ENCODE measurements at places on chromosomes 7 and 10.

GRCh38 chr7:111198255-111198654 is 107.3 kb downstream of the LRRN3 start:
- no peak for DNase-seq

- no peak for DNase-seq
Observed at GRCh38 chr10:117956972-117957371, 89.8 kb downstream of the RAB11FIP2 start.

DNA sequence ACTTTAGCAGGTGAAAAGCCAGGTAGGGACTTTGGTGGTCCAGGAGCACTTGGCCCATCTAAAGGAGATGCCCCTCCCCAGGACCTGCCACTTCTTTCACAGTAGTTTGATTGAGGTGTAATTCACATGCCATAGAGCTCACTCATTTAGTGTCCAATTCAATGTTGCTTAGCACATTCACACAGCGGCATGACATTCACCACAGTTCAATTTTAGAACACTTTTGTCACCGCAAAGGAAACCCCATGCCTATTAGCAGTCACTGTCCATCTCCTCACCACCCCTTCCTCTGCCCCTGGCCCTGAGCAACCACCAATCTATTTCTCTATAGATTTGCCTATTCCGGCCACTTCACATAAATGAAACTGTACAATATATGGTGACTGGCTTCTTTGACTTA is 211.6 kb upstream of the ZMIZ1 start:
- no peak for DNase-seq

GRCh38 chr7:94042381-94042780 is 38.2 kb upstream of the BET1 start:
- DNase-seq: no peak

DNA sequence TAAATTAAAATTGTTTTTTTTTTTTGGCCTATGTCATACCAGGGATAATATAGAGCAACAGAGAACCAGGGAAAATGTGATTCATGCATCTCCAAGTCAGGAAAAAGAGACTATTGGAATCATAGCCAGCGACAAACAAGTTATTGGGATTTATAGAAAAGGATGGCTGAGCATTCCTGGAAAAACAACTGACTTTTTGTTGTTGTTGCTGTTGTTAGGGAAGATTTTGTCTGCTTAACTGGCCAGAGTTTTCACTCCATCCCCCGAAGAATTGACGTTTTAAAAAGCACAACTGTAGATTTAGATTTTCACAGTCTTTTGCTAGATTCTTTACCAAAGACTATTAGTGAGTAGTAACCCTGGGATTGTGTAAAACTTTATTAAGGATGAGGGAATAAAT is 112.4 kb downstream of the TBXAS1 start:
- no peak for DNase-seq

- DNase-seq: no peak
Observed at GRCh38 chr10:15813415-15813814, 46.9 kb downstream of the MINDY3 start.

DNA sequence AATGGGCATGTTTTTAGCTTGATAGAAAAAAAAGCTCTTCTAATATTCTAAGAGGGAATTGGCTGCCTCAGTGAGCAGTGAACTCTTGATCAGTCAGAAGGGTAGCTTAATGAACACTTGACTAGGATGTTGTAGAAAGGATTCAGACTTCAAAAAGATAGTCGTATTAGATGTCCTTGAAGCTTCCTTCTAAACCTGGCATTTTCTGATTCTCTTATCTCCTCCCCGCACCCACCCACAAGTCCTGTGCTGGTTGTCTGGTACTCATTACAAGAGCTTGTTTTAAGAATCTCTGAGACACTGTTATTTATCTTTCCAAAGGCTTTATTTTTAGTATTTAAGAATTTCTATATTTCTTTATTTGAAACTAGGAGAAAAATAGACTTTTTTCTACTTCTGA is 7.4 kb upstream of the SMIM30 start:
- no peak for DNase-seq

- no peak for DNase-seq
Observed at GRCh38 chr7:120110169-120110568, 162.8 kb upstream of the KCND2 start.

GRCh38 chr10:79184145-79184625 is 115.4 kb downstream of the ZMIZ1 start:
- no peak for DNase-seq
